ENCODE measurements at places on chromosomes 3 and 15. TPM values are rescaled to one million over a fixed set of nuclear protein-coding genes. Genes with fewer than 3 reads are reported as not detected.

GRCh38 chr15:100338247-100338646 lies 3.5 kb downstream of the ADAMTS17 start:
- no peaks in the 10 kb centered on the region for H3K36me3 ChIP-seq
- H3K27ac ChIP-seq: no peak overlapping the region
- H3K27me3 ChIP-seq: no peaks in the 10 kb centered on the region
- H3K4me3 ChIP-seq: no peak overlapping the region
- DNase-seq: no peak

- H3K4me1 ChIP-seq: peaks cover 18% of the 10 kb centered on the region
- peaks cover 21% of the 10 kb centered on the region for H3K36me3 ChIP-seq
- peak overlapping the region; percentile 96 for H3K27ac ChIP-seq
- DNase-seq: peak; percentile 83
- H3K27me3 ChIP-seq: no peaks in the 10 kb centered on the region
Measured at GRCh38 chr15:79923079-79923514, 26.3 kb upstream of the MTHFS start.

- no peaks in the 10 kb centered on the region for H3K4me1 ChIP-seq
- no peak overlapping the region for H3K4me3 ChIP-seq
- peaks cover 17% of the 10 kb centered on the region for H3K27me3 ChIP-seq
- no peaks in the 10 kb centered on the region for H3K36me3 ChIP-seq
Measured at GRCh38 chr3:171838218-171838720, 4.9 kb upstream of the TMEM212 start.

- no peak for DNase-seq
- no peaks in the 10 kb centered on the region for H3K36me3 ChIP-seq
- peaks cover 5% of the 10 kb centered on the region for H3K27me3 ChIP-seq
Measured at GRCh38 chr15:36545467-36545992, 33.9 kb upstream of the CDIN1 start.

DNA sequence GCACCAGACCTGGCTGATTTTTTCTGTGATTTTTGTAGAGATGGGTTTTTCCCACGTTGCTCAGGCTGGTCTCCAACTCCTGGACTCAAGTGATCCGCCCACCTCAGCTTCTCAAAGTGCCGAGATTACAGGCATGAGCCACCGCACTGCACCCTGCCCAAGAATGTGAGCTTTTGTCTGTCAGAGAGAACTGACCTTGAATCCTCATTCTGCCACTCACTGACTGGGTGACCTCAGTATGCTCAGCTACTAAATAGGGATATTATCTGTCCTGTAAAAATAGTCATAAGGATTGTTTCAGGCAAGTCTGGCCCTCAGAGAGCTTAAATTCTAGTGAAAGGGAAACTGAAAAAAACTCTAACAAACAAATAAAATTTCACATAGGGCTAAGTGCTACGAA lies 2.1 kb upstream of the RFT1 start:
- no peaks in the 10 kb centered on the region for H3K27me3 ChIP-seq
- DNase-seq: no peak
- H3K27ac ChIP-seq: no peak overlapping the region
- H3K4me3 ChIP-seq: no peak overlapping the region

The BCHE gene
- total RNA-seq: not detected

The C15orf62 gene
- total RNA-seq: 1.9 TPM

DNA sequence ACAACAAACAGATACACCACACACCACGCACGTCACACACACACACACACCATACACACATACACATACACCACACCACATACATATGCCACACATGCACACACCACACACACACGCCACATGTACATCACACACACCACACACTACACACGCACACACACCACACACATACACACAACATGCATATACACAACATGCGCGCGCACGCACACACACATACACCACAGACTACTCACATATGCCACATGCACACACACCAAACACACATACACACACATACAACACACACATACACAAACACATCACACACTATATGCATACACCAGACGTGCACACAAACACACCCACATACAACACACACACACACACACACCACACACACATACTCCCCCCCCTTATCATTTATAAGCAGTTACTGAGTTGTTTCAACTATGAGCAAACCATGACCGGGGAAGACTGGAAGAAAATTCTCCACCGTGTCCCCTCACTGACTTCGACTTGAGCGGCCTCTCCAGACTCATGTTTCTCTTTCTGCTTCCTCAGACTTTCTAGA lies 126.7 kb upstream of the IQSEC1 start:
- no peak overlapping the region for H3K4me3 ChIP-seq
- peaks cover 3% of the 10 kb centered on the region for H3K27me3 ChIP-seq
- H3K4me1 ChIP-seq: no peaks in the 10 kb centered on the region
- H3K27ac ChIP-seq: no peak overlapping the region
- no peak for DNase-seq
